Endothelial cell of umbilical vein (primary cell): ENCODE measurements at places on chromosomes 7 and 10.

- DNase-seq: peak; percentile 48
Observed at GRCh38 chr7:80078159-80078731, 56.4 kb upstream of the GNAI1 start.

DNA sequence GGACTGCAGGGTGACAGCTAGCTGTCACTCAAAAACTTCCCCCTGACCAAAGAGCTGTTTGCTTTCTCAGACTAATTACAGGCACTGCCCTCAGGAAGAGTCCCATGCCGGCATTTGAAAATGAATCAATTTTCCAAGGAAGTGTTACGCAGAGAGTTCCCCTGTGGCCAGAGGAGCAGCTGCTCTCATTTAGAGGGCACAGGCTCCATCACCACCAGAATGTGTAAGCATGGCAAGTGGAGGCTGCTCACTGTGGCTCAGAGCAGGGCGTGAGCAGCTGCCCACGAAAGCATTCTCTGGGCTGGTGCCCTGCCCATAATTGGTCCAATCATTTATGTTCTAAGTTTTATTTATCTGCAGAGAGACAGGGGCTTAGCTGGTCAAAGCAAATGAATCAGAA is 202.2 kb downstream of the RAMP3 start:
- no peak for DNase-seq

- DNase-seq: no peak
Observed at GRCh38 chr10:100057948-100058347, 23.7 kb downstream of the CPN1 start.

GRCh38 chr10:10911471-10911921 is 106.2 kb upstream of the CELF2 start:
- DNase-seq: peak; percentile 40

DNA sequence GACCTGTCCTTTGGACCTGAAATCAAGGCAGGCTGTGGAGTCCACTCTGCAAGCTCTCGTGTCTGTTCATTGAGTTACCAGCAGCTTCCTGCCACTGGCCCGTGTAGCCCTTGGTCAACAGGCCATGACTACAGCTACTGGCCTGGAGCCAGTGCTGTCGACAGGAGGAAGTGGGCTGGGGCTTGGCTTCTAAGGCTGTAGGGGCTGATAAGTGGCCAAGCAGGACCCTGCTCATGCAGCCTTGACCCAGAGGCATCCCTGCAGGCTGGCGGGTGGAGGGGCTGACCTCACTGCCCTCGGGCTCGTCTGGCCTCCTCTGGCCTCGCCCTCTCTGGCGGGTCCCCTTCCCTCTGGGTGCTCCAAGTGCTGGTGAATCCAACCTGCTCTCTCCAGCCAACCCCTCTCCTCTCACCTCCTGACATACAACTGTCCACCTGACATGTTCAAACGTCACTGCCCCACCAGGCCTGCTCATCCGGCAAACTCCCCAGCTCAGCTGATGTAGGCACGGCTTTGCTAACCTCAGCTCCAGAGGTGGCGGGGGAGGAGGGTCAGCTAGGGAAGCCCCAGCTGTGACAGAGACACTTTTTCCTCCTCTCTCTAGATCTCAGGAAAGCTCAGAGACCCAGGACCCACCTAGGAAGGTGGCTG is 188.6 kb upstream of the LYZL2 start:
- peak; percentile 92 for DNase-seq

GRCh38 chr10:43110338-43111071 is 27.7 kb upstream of the CSGALNACT2 start:
- no peak for DNase-seq
